NCI-H82 (cell line): ENCODE measurements at places on chromosomes 1 and 21.

- DNase-seq: no peak
These were observed 23.3 kb downstream of the LRRC41 start for GRCh38 chr1:46280092-46280491.

- DNase-seq: peak; percentile 68
These were observed 20.6 kb downstream of the PYHIN1 start for GRCh38 chr1:158951956-158952355.

GRCh38 chr1:21337454-21337927 is 47.2 kb upstream of the ECE1 start:
- DNase-seq: no peak

DNA sequence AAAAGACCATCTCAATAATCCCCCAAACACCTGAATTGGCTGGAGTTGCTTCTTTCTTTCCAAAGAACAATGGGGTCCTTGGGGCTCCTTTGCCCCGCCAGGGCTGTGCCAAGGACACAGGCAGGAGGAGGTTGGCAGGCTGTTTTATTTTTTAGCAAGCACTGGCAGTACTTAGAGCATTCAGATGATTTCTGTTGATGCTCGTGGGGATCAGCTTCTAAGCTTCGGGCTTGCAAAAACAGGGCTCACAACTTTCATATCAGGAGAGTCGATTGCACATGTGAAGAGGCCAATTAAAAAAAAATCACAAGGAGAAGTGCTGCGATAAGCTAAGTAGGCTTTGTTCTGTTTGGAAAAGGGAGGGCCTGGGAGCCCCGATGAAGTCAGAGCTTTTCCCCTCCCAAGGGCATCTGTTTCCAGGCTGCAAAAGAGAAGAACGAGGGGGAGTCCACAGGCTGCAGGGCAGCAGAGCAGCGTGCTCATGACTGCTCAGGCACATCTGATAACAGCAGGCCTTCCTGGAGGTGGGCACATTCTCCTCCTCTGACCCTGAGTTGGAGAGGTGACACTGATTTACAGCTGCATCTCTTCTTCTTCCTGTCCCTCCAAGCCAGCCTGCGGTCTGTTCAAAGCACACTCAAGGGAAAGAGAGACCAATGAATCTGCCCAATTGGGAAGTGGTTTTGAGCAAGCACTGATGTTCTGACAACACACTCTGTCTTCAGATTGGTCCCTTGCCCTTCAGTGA is 27.3 kb upstream of the BCAR3 start:
- DNase-seq: peak; percentile 26

GRCh38 chr1:94973309-94973922 is 46.5 kb upstream of the CNN3 start:
- DNase-seq: no peak

DNA sequence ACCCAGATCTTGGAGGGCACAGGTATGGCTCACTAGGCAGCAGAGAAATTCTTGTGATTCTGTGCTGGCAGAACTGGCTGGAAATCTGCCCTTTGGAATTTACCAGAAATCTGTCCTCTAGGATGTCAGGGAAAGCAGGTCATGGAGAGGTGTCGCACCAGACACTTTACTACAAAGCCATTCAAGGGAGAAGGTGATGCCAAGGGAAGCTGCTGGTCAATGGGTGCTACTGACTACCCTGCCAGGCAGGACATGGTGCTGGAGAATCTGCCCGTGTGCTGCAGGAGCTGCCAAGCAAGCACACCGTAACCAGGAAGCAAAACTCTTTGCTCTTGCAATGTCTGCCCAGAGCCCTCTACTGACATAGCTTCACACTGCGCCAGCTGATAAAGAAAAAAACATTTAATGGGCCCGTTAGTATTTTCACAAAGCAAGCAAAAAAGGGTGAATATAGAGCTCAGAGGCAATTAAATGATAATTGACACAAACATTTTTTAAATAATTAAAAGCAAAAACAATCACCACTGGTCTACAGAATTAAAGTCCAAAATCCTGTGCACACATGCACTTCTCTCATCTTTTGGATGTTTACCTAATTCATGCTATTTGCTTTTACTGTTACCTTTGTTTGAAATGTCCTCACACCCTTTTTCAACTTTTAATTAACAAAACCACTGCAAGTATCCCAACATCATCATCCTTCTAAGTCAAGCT is 7.2 kb upstream of the FBXO28 start:
- DNase-seq: peak; percentile 75

DNA sequence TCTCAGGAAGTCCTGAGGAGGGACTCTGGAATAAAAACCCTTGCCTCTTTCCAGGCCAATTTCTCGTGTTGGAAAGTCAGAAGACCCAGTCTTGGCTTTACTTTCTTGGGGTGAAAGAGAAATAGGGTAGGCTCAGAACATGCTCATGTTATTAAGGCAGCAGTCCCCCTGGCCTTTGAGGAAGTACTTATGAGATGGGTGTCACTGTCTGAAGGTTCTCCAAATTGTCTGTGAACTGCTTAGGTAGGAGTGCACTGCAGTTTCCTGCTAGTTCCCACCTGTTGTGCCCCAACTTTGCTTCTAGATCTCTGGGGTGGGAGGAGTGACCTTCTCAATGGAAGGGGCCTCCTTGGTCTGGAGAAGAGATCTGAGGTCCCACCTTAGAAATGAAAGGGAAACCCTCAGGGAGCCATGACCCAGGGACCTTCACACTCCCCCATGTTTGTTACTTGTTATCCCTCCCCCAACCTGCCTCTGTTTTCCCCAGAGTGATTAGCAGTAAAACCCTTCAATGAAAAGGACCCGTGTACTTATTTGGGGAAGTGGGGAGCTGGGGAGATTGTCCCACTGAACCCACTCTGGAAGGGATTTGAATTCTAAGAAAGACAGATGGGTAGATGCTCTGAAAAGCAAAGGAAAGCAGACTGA is 5.7 kb downstream of the ZNF691 start:
- no peak for DNase-seq

- no peak for DNase-seq
These were observed 1.9 kb upstream of the TEKT2 start for GRCh38 chr1:36081926-36082485.

DNA sequence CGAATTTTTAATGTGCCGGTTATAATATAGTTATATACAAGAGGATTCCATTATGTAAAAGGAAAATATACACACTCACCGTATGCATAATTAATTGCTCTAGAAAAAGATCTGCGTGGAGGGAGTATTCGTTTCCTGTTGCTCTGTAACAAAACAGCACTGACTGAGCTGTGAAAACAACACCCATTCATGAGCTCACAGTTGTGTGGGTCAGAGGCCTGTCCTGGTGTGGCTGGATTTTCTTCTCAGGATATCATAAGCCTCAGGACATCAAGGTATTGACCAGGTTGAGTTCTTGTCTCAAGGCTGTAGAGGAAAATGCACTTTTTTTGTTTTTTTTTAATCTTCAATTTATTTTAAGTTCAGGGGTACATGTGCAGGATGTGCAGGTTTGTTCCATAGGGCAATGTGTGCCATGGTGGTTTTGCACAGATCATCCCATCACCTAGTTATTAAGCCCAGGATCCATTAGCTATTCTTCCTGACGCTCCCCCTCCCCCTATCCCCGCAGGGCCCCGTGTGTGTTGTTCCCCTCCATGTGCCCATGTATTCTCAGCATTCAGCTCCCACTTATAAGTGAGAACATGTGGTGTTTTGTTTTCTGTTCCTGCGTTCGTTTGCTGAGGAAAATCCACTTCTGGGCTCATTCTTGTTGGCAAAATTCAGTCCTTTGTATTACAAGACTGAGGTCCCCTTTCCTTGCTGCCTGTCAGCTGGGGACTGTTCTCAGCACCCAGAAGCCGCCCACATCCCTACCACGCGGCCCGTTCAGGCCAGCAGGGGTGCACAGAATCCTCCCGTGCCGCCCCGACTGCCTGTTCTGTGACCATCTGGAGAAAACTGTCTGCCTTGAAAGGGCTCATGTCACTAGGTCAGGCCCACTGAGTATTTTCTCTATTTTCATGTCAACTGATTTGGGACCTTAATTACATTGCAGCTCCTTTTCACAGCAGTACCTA is 87.4 kb upstream of the ERRFI1 start:
- no peak for DNase-seq

GRCh38 chr21:16243396-16243795 is 513.6 kb downstream of the USP25 start:
- DNase-seq: no peak

DNA sequence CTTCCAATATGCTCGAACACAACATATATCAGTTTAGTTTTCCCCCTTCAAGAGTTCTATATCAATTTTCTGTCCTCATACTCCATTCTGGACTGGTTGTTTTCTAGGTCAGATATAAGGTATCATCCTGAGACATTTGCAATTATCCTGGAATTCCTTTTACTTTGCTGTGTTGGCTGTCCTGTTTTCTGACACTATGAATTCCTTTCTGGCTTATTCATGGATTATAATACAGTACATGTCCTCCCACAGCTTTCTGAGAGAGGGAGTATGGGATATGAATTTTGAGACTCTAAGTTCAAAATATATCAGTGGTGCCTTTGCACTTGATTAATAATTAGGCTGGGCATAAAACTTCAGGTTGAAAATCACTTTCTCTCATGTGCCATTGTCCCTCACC is 11.9 kb downstream of the PHTF1 start:
- DNase-seq: no peak

- DNase-seq: no peak
These were observed 3.8 kb downstream of the TNN start for GRCh38 chr1:175071276-175071943.

GRCh38 chr1:2121101-2121691 is 71.0 kb downstream of the PRKCZ start:
- DNase-seq: no peak

DNA sequence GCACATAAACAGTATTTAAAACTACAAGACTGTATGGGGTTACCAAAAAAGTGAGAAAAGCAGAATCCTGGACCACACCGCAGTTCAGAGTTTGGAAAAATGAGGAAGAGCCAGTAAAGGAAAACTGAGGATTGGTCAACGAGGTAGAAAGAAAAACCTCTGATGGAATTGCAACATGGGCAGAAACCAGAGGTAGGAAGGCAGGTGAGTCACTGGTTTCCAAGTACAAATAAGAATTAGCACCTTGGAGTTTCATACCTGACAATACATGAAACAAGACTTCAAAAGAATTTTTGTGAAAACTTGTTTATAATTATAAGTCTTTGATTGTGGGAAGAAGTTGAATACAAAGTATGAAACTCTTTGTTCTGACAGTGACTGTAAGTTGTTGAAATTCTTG is 533.7 kb upstream of the DAB1 start:
- no peak for DNase-seq

DNA sequence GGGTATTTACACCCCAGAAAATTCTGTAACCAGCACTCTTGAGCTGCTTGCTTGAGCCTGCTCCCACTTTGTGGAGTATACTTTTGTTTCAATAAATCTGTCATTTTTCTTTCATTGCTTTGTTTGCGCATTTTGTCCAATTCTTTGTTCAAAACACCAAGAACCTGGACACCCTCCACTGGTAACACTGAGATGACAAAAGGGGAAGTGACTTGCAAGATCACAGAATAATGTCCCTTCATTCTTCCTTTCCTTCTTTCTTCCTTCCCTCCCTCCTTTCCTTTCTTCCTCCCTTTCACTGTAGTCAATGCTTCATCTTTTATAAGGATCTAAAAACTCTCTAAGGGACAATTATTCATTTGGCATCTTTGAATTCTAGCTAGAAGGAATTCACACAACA is 134.5 kb upstream of the MAP1LC3C start:
- DNase-seq: no peak
